ENCODE measurements at places on chromosomes 1 and 21.

DNA sequence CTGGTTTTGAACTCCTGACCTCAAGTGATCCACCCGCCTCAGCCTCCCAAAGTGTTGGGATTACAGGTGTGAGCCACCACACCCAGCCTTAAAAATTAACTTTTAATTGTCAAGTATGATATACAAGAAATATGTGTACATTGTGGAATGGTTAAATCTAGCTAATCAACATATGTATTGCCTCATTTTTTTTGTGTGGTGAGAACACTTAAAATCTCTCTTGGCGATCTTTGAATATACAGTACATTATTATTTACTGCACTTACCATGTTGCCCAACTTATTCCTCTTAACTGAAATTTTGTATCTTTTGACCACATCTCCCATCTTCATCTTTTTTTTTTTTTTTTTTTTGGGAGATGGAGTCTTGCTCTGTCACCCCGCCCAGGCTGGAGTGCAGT is 23.3 kb downstream of the THRAP3 start:
- DNase-seq, result no peak

DNA sequence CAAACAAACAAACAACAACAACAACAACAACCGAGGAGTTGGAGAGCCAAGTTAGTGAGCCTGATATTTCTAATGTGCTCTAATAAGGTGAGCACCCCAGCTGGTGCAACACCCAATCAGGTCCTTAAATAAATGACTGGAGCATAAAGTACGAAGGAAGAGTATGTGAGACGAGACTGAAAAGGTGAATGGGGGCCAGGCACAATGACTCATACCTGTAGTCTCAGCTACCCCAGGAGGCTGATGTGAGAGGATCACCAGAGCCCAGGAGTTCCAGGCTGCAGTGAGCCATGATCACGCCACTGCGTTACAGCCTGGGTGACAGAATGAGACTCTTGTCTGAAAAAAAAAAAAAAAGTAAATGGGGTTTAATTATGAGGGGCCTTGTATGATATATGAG is 152.0 kb upstream of the ZRANB2 start:
- DNase-seq, result no peak

- no peak for DNase-seq
These were observed 242.7 kb upstream of the JUN start for GRCh38 chr1:59026472-59026948.

DNA sequence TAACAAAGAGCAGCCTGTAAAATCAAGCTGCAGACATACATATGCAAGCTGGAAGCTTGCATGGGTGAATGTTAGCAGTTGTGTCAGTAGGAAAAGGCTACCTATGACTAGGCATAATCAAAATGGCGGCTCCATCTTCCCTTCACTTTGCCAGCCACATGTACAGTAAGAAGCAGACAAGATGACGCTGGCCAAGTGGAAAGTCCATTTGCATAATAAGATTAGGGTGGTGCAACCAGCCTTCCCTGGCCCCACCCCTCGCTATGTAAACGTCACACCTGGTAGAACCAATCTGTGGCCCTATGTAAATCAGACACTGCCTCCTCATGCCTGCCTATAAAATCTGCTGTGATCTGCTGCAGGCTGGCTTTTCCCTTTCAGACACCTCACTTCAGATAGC is 171.9 kb upstream of the USP25 start:
- no peak for DNase-seq

- no peak for DNase-seq
These were observed 130.5 kb downstream of the TMEM53 start for GRCh38 chr1:44543786-44544185.

DNA sequence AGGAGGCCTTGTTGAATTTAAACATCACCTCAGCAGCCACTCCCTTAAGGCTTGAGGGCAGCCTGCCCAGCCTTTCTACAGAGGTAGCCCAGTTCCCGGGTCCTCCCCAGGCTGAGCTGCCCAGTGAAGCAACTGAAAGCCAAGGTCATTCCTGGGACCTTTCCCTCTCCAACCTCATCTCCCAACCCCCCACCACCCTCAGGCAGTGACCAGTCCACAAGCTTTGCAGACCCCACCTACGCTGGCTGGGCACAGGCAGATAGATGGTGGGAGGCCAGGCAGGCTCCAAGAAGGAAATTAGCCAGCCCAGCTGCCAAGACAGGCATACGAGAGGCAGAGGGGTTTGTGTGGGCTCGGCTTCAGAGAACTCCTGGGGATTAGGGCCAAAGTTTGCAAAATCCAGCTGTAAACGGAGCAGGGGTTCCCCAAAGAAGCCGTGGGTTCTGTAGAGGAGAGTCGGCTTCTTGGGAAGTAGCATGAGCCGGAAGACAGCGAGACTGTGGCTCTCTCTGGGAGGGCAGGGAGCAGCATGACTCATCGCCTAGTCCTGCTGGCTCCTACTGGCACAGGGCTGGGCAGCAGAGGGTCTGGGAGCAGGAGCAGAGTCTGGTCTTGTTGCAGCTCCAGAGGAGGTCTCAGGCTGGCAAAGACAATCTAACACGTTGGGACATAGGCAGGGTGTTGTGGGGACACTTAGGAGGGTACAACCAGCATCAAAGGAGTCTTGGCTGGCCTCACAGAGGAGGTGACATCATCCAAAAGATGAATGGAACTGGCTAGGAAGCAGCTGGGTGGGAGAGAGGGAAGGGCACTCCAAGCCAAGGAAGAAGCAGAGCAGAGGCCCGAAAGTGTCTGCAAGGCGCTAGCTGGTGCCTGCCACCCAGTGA is 2.8 kb upstream of the ZC3H12A start:
- DNase-seq, result no peak

- DNase-seq, result no peak
These were observed 2.3 kb upstream of the LCE3D start for GRCh38 chr1:152582647-152583046.

- no peak for DNase-seq
These were observed 28.3 kb upstream of the ZNF326 start for GRCh38 chr1:89966656-89967055.

- DNase-seq, result no peak
These were observed 33.1 kb downstream of the THRAP3 start for GRCh38 chr1:36257375-36257767.

- no peak for DNase-seq
These were observed 58.9 kb upstream of the CTTNBP2NL start for GRCh38 chr1:112337028-112337531.

DNA sequence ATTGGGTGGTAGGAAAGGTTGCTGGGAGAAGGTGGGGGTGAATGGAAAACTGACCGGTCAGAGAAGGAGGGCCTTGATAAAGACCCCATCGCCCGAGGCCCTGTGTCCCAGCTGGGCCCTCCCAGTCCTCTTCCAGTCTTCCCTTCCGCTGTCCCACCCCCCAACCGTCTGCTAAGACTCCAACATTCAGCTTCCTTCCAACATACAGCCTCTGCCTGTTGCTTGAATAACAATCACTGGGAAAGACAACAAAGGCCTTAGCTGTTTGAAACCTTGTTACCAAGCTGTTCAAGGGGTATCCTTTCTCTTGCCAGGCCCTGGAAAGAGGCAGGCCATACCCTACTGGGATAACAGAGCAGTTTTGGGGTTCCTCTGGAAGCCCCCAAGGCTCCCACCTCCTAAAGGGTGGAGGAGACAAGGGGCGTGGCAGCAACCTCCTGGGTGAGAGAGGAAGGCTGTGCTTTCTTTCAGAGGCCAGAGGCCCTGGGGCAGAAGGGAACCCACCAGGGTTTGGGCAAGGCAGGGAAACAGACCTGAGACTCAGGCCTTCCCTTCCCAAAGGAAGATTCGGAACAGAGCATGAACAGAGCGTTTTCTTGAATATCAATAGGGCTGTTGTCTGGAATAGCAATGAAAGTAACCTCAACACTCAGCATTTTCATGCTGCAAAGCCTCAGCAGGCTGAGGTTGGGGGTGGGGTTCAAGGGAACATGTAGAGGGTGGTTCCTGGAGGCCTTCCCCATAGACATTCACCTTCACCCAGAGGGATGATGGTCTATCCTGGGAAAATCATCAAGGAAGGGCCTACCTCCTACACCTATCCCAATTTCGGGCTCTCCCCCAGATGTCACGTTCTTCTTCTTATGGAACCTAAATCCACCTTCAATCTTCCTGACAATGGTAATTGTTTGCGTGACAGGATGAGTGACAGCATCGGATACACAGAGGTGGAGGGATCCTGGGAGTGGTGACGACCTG is 4.1 kb downstream of the ETNK2 start:
- no peak for DNase-seq

GRCh38 chr1:214923278-214923915 is 159.1 kb upstream of the KCNK2 start:
- DNase-seq, result no peak

DNA sequence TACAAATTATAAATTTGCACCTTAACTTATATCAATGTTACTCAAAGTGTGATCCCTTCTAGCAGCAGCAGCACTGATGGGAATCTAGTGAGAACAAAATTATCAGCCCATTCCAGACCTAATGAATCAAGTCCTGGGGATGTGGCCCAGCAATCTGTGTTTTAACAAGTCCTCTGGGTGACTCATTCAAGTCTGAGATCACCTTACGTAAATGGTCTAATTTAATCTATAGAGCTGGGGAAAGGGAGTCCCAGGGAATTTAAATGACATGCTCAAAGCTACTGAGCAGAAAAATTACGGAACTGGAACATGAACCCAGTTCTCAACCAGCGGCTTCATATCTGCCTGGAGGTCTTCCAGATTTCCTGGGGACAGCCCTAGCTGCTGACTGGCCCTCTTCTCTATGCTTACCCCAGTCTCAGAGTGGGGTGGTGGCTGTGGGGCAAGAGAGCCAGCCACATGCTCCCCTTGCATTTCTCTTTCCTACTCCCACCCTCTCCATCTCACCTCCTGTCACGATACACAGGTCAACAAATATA is 220.0 kb downstream of the TM2D1 start:
- no peak for DNase-seq

DNA sequence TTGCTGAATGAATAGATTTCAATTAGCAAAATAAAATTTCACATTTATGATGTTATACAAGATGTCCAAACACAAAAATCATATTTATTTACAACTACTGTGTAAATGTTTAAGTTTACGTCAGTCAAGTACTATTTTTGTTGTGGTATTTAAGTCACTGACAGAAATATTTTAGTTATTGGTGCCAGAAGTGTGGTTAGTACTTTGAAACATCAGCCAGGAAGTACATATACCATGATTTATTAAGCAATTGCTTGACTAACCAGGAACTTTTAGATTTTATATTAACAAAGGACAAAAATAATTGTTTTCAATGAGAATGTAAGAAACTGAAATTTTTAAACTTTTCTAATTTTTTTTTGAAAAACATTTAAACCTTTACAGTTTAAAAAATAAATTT is 2.4 kb upstream of the FCRL4 start:
- DNase-seq, result no peak

- no peak for DNase-seq
These were observed 2.2 kb upstream of the USP24 start for GRCh38 chr1:55217226-55217986.

DNA sequence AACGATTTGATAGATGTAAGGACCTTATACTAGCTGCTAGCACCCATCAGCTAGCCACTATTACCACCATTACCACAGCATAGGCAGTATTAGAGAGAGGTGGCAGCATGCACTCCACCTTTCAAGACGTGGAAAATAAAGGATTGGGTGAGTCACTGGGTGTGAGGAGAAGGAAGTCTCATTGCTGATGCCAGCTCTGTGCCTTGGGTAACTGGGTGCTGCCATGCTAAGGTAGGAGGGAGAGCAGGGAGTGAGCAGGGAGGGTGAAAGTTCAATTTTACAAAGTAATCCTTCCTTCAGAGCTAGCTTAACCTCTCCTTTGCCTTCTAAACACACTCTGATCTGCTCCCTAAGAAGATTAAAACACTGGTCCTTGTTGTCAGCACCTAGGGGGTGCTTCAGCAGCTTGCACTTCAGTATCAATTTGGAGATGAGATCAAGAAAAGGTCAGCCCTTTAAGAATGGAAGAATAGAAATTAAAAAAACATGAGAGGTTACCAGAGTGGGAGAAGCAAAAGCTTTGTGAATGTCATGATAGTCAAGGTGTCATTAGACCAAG is 1.8 kb upstream of the LIN9 start:
- no peak for DNase-seq

DNA sequence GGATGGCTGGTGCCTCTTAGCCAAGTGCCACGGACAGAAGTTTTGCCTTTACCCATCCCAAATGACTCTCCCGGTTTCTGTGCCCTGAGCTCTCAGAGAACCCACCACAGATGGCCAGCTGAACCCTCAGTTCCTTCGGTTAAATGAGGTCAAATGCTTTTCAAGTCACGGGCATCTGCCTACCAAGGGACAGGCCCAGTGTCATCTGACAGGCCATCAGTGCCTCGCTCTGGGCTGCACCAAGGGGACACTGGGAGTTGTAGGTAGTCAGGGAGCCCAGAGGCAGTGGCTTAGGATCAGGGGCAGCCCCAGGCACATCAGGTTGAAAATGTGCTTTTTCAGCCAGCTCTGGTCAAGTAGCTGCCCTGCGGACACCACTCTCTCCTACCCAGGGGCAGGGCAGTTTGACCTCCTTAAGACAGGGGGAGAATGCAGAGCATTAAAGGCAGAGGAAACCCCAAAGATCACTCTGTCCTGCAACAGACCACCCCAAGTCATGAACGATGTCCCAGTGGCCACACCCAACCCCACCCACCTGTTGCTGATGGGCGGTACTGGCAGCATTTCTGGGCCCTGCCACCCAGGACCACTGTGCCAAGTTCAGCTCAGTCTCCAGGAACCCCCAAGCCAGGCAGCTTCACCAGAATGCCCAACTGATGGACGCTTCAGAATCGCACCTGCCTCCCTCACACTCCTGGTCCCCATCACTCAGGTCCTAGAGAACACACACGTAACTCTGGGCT is 60.7 kb downstream of the CASZ1 start:
- DNase-seq, result no peak

GRCh38 chr1:233490488-233490887 is 123.4 kb upstream of the KCNK1 start:
- DNase-seq, result no peak

- no peak for DNase-seq
These were observed 4.7 kb downstream of the IRF6 start for GRCh38 chr1:209800984-209801834.

- DNase-seq, result no peak
These were observed 15.0 kb downstream of the TNFRSF25 start for GRCh38 chr1:6450943-6451373.

DNA sequence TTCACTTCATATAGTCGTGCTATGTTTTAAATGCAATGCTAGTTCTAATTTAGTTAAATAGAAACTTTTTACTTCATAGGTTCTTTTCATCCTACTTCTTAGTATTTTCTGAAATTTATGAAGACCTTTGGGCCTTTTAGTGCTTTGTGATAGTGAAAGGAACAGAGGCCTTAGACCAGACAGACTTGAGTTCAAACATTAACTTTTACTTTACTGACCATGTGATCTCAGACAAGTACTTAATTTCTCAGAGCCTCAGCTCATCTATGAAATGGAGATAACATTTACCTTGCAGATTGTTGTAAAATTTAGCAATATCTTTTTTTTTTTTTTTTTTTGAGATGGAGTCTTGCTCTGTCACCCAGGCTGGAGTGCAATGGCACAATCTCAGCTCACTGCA is 57.5 kb downstream of the AK5 start:
- DNase-seq, result no peak

Measured in GM19239 (cell line).